ENCODE measurements at places on chromosomes 3 and 15.

GRCh38 chr3:71217640-71218222 lies 365.8 kb downstream of the FOXP1 start:
- DNase-seq, result no peak

- DNase-seq, result no peak
Observed at GRCh38 chr3:62095756-62096155, 277.6 kb downstream of the FEZF2 start.

DNA sequence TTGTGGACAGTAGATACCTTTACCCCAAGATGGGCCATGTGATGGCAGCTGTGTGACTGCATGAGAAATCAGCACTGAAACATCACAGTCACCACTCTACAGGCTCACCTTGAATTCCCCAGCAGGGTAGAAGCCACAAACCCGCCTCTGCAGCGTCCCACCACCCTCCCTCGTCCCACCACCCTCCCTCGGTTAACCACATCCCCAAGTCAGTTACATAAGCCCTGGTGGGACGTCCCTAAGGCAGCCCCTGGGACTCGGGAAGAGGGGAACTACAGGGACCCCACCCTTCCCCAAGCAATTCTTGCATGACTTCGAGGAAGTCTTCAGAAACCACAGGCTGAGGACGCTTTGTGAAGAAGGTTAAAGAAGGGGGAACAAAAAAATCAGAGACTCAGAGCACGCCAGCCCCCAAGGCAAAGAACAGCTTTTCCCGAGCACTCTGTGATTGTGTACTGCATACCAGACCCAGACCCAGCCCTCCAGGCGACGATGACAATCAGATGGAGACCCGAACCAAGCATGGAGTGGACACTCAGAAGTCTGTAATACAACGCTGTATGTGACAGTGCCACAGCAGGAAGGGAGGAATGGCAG lies 60.5 kb downstream of the SH3BP5 start:
- DNase-seq, result no peak

DNA sequence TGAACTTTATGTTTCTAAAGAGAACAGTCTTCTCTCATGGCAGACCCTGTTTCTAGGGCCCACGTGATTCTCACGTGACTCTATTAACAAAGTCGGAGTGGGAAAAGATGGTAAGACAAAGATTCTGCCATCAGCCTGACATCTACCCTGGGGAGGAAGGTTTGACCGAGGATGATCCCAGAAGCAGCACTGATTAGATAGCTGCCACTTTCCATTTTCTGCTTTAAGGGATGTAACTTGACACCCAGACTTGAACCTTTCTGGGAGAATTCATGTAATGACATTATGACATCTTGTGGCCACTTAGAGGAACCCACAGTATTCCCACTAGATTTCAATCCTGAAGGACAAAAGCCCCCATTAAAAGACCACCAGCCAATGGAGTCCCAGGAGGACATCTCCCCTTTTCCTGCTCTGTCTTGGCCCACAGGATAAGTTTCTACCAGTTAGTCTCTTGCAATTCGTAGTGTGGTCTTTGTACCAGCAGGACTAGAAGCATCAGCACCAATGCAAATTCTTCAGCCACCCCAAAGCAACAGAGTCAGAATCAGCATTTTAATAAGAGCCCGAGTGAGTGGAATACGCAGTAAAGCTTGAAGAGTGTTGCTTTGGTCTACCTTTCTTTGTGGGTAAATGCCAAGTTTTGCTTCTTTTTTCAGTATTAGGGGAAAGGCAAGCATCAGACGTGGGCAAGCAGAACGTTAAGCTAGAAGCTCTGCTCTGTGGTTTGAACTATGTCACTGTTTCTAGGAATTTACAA lies 480.5 kb upstream of the PROK2 start:
- no peak for DNase-seq

DNA sequence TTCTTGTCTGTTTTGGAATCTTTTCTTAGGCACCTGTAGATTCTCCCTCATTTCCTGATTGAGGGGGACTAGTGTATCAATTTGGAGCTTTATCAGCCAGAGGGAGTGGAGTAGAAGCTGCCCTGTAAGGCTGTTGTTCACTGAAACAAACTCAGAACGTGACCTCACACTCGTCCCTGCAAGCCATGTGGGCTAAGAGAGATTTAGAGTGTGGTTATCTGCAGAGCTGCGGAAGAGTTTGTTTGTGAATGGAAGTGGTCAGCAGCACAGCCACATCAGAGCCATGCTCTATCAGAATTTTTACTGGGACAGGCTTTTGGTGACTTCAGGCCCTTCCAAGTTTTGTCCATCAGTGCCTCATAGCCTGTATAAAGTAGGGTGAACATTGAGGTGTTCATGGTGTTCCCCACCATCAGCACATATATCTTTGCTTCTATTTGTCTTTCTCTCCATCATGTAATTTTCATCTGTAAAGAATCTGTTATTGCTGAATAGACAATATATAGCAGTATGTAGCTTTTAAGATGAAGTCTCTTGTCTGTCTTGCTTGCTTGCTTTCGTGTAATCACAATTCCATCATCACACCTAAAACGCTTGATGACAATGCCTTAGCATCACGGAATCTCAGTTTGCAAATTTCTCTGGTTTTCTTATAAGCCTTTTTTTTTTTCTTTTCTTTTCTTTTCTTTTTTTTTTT lies 37.0 kb downstream of the LARS2 start:
- no peak for DNase-seq

GRCh38 chr3:34248352-34248751 lies 449.9 kb downstream of the PDCD6IP start:
- no peak for DNase-seq

DNA sequence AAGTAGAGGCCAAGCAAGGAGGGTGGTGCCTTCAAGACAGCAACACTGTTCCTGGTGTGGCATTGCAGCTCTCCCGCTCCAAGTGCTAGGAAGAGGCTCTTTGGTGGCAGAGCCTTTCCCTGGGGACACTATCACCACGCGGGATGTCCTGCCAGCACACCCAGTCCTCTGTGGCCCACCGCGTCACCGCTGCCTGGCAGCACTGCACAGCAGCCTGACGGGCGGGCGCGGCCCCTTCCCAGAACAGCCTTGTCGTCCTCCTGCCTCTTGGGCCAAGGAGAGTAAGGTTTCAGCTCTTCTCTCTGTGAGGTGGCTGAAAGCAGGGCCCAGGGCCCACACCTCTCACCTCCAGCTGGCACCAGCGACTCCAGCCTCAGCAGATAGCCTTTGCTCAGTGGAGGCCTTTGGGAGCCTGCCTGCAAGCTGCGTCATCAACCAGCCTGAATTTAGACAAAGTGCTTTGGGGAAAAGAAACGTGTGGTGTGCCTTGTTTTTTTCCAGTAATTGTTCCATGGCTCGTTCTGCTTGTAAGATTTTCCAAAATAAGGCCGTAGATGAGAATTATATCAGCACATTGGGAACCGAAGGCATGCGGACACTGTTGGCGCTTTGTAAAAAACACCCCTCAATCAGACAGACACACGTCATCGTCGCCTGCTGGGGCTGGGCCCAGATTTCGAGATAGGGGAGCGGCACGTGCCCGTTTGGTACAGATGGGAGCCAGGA lies 65.0 kb downstream of the AAGAB start:
- DNase-seq, result no peak

- no peak for DNase-seq
Observed at GRCh38 chr3:161793194-161793930, 296.8 kb downstream of the OTOL1 start.

- DNase-seq, result peak; percentile 80
Observed at GRCh38 chr3:111735243-111735758, 123.8 kb upstream of the PHLDB2 start.

- DNase-seq, result no peak
Observed at GRCh38 chr15:76011627-76012551, at the start of gene NRG4. Gene NRG4 (minus strand): TSS chr15:76012424. CDS start chr15:76011230, 1,194 bp downstream.

DNA sequence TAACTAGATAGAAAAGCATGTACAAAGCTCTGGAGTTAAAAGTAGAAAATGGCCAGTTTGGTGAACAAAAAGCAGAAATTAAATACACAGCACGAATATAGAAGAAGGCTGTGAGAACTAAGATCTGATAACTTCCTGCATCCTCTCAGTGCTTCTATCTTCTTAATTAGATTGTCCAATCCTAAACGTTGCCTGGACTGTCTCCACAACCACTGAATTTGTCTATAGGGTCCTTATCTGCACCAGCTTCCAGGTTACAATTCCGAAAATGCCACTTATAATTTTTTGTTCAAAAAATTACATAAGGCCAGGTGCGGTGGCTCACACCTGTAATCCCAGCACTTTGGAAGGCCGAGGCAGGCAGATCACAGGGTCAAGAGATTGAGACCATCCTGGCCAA lies 626.3 kb downstream of the TBL1XR1 start:
- DNase-seq, result no peak

DNA sequence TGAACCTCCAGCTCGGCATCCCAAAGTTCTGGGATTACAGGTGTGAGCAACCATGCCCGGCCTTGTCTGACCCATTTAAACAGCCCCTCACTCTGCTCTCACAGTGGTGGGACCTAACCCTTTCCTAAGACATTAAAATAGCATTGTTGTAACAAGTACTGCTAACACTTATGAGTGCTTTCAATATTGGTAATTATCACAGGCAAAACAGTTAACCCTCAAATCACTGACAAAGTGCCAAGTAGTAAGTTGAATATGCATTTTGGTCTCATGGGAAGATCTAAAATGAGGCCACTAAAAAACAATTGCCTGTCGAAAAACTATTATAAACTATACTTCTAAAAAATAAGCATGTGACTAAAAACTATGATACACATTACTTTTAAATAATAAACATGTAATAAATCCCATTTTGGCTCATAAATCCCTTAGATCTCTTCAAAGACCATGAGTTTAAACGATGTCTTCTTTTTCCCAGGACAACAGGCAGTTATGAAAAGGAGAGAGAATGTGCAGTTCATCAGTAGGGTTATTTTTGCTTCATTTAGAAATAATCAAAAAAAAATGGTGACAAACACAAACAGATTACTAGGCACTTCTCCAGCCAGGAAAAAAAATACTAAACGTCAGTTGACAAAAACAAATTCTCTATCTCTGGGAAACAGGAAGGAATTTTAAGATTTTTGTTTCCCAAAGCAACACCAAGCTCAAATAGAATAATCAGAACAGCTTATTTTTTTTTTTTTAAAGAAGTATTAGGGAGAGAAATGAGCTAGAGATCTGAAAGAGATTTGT lies 95.4 kb downstream of the RFTN1 start:
- no peak for DNase-seq

GRCh38 chr15:100429116-100429728 lies 87.4 kb upstream of the ADAMTS17 start:
- no peak for DNase-seq

GRCh38 chr15:39820050-39820602 lies 37.5 kb upstream of the FSIP1 start:
- no peak for DNase-seq
